Esophagus squamous epithelium (tissue), 5 donors: ENCODE measurements at places on chromosomes 1 and 21.

DNA sequence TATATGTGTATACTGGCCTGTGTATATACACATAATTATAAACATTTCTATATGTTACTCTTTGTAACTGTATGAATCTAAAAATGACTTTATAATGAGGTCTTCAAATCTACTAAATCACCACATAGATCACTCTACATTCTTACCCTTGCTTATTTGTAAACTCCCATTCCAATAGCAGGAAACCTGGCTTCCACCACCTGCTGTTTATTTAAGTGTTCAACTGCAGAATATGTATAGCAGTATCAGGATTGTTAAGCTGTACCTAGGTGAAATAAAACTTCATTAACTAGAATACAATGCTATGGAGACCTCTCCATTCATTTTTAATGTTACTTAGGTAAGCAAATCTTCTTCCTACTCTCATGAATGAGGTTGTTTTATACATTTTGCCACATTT is 1351.1 kb upstream of the B3GALT2 start:
- DNase-seq = no peak

GRCh38 chr1:28259252-28259933 is at the start of gene SESN2:
SESN2 (plus strand) TSS chr1:28259518; CDS start chr1:28259848, 330 bp downstream.
- peak; percentile 88 for DNase-seq

GRCh38 chr1:63407002-63407401 is 39.6 kb downstream of the ALG6 start:
- no peak for DNase-seq

GRCh38 chr1:119298687-119299303 is 69.8 kb upstream of the HAO2 start:
- no peak for DNase-seq

DNA sequence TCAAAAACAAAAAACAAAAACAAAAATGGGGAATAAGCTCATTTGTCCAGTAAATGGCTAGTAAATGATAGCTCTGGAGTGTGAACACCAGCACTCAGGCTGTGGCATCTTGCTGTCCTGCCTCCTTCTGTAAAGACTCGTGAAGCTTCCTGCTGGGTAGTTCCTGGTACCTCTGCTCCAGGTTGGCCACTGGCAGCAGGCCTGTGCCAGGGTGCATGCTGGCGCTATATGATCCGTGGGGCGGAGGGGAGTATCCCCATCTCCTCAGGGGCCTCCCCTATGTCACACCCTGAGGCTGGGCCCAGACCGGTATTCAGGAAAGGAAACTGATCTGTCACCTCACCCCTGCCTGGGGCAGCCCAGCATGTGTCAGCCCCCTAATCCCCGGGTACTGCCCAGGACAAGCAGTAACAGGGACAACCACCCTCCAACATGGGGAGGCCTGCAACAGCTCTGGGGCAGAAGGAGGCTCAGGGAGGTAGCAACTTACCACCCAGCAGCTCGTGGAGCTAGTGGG is 14.1 kb downstream of the ALPL start:
- DNase-seq = no peak

DNA sequence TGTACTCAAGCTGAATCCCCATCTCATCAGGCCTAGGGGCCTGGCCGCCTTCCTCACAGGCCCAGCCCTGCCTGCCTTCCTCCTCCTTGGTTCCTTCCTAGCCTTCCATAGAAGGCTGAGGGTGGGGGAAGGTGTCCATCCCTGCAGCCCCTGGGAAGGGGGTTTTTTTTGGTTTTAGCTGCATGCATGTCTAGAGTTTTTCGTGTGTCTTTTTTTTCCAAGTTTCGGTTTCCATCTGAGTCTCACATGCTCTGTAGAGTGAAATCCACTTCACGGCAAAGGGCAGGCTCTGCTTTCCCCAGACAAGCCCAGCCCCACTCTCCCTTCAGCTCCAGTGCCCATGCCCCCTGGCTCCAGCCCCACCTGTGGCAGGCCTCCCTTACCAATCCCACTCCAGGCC is 32.1 kb downstream of the GRHL3 start:
- DNase-seq = no peak

GRCh38 chr1:20278692-20279130 is 12.0 kb upstream of the VWA5B1 start:
- no peak for DNase-seq

- DNase-seq = no peak
These were observed 4.7 kb downstream of the SLC1A7 start for GRCh38 chr1:53137729-53138128.

GRCh38 chr1:214067397-214067796 is 79.6 kb downstream of the PROX1 start:
- no peak for DNase-seq
